ENCODE measurements at places on chromosomes 1 and 21. TPM values are rescaled to one million over a fixed set of nuclear protein-coding genes. Genes with fewer than 3 reads are reported as not detected.

DNA sequence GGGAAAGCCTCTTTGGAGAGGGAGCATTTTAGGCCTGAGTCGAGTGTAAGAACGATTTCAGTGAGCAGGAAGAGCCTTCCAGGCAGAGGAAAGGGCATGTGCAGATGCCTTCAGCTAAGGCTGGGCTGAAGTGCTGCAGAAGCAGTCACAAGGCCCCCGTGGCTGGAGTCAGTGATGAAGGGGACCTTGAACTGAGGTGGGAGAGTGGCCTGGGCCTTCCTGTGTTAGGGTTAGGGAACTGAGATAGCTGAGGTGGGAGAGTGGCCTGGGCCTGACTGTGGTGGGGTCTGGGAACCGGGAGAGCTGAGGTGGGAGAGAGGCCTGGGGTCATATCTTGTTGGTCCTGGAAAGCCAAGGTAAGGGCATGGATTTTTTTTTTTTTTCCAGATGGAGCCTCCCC, 50.9 kb upstream of the ETV3 start:
- H3K4me3 ChIP-seq: no peak overlapping the region
- no peaks in the 10 kb centered on the region for H3K4me1 ChIP-seq
- H3K27ac ChIP-seq: no peak overlapping the region
- no peaks in the 10 kb centered on the region for H3K27me3 ChIP-seq
- no peaks in the 10 kb centered on the region for H3K36me3 ChIP-seq

DNA sequence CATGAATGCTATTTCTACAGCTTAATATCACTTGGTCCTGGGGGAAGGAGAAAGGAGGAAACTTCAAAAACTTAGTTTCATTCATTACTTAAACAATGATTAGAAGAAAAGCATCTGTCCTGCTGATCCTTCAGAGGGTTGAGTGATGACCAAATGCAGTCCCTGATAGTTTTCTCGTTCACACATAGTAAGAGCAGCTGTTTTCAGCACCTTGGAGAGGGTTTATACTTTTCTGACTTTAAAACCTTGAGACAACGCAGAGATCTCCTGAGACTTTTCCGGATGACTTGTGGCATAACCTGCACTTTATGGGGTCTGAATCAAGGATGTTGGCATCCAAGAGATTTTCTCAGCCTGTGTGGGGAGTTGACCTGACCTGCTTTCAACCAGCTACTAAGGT, 94.0 kb upstream of the KCND3 start:
- no peaks in the 10 kb centered on the region for H3K36me3 ChIP-seq
- DNase-seq: no peak
- no peak overlapping the region for H3K27ac ChIP-seq
- H3K4me1 ChIP-seq: no peaks in the 10 kb centered on the region

- DNase-seq: no peak
- H3K27me3 ChIP-seq: no peaks in the 10 kb centered on the region
- H3K27ac ChIP-seq: peak overlapping the region; percentile 80
- H3K36me3 ChIP-seq: no peaks in the 10 kb centered on the region
These were observed 241.5 kb downstream of the LTN1 start for GRCh38 chr21:28751176-28751575.

- H3K4me1 ChIP-seq: peaks cover under 1% of the 10 kb centered on the region
- no peak overlapping the region for H3K4me3 ChIP-seq
- no peaks in the 10 kb centered on the region for H3K36me3 ChIP-seq
- no peak overlapping the region for H3K27ac ChIP-seq
These were observed 11.0 kb downstream of the TNN start for GRCh38 chr1:175078629-175079028.

The RHOU gene
- polyA plus RNA-seq: 58.7 TPM

GRCh38 chr1:32246888-32247273, at the start of gene FAM167B:
TSS of gene FAM167B (plus strand) at chr1:32247222. CDS start at chr1:32247422, 200 bp downstream.
- DNase-seq: peak; percentile 77
- H3K36me3 ChIP-seq: no peaks in the 10 kb centered on the region
- peak within 1 kb of the TSS; percentile 45 for H3K27ac ChIP-seq

DNA sequence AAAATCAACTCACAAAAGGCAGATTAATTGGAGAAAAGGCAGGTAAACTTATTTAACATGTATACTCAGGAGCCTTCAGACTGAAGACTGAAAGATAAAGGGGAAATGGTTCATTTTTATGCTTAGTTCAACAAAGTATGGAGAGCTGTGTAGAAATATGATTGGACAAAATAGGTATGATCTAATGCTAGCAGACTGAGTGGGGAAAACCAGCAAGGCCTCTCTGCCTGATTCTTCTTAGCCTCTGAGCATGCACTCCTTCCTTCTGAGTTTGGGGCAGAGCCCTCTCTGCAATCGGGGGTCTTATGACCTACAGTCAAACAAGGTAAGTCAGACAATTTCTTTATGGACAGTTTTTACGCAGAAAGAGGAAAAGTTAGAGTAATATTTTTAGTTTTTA, 38.8 kb upstream of the SUCO start:
- H3K4me1 ChIP-seq: peaks cover 6% of the 10 kb centered on the region
- no peak for DNase-seq
- H3K36me3 ChIP-seq: no peaks in the 10 kb centered on the region
- no peaks in the 10 kb centered on the region for H3K27me3 ChIP-seq
- no peak overlapping the region for H3K27ac ChIP-seq

GRCh38 chr1:154556422-154556821, 2.0 kb downstream of the UBE2Q1 start:
- peaks cover 53% of the 10 kb centered on the region for H3K4me1 ChIP-seq
- H3K27me3 ChIP-seq: no peaks in the 10 kb centered on the region
- H3K36me3 ChIP-seq: peaks cover 44% of the 10 kb centered on the region
- no peak overlapping the region for H3K4me3 ChIP-seq
- DNase-seq: no peak
- H3K27ac ChIP-seq: peak overlapping the region; percentile 94

GRCh38 chr1:77222496-77222895, 3.3 kb upstream of the PIGK start:
- no peak overlapping the region for H3K27ac ChIP-seq
- no peaks in the 10 kb centered on the region for H3K27me3 ChIP-seq
- DNase-seq: no peak

GRCh38 chr1:118841521-118841920, 146.6 kb downstream of the TBX15 start:
- H3K36me3 ChIP-seq: no peaks in the 10 kb centered on the region
- H3K4me3 ChIP-seq: no peak overlapping the region
- no peak overlapping the region for H3K27ac ChIP-seq
- H3K4me1 ChIP-seq: no peaks in the 10 kb centered on the region

DNA sequence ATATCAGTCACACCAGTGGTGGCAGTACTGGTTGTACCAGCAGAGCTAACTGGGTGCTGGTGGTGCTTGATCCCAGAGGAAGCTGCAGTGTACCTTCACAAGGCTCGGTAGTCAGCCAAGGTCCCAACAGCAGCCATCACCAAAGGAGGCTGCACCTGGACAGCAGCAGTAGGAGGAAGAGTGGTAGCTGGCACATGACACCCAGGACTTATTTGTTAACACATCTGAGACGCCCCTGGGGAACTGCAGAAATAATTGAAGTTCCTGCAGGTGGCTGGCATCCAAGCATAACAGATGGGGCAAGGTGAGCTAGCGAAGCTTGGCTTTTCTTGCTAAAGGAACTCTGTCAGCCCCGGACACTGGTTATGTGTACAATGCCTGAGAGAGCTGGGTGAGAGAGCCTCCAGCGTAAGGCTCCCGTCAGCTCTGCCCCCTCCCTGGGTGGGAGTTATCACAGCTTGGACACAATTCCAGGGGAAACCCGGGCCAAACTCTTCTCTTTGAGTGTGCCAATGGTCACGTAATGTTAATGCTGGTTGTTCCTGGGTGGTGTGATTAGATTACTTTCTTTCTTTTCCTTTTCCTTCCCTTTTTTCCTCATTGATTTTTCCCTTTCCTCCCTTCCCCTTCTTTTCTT, 29.1 kb upstream of the PARP1 start:
- H3K27me3 ChIP-seq: no peaks in the 10 kb centered on the region
- no peaks in the 10 kb centered on the region for H3K36me3 ChIP-seq
- no peak overlapping the region for H3K27ac ChIP-seq
- H3K4me3 ChIP-seq: no peak overlapping the region

DNA sequence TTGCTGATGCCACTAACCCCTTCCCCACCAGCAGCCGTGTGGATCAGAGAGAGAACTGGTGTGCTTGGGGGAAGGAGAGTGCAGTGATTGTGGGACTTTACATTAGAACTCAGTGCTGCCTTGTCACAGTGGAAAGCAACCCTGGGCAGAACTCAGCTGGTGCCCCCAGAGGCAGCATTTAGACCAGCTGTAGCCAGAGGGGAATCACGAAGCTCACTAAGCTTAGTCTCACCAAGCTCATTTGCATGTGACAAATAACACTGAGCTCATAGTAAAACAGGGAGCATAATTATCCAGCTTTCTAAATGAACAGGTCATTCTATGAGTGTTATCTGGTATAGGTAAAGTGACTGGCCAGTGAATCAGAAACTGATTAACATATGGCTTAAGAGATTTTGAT, 9.8 kb upstream of the SMAP2 start:
- no peak overlapping the region for H3K27ac ChIP-seq
- H3K4me3 ChIP-seq: no peak overlapping the region
- H3K27me3 ChIP-seq: no peaks in the 10 kb centered on the region
- DNase-seq: no peak
- H3K4me1 ChIP-seq: no peaks in the 10 kb centered on the region
- H3K36me3 ChIP-seq: no peaks in the 10 kb centered on the region

- DNase-seq: peak; percentile 46
- H3K27me3 ChIP-seq: no peaks in the 10 kb centered on the region
- H3K27ac ChIP-seq: peak overlapping the region; percentile 82
- H3K36me3 ChIP-seq: no peaks in the 10 kb centered on the region
- H3K4me1 ChIP-seq: peaks cover 82% of the 10 kb centered on the region
These were observed 5.0 kb downstream of the ADARB1 start for GRCh38 chr21:45079351-45079750.

The TDRD5 gene
- polyA plus RNA-seq: 0.69 TPM

- H3K27ac ChIP-seq: no peak overlapping the region
- no peaks in the 10 kb centered on the region for H3K27me3 ChIP-seq
- no peak overlapping the region for H3K4me3 ChIP-seq
- no peak for DNase-seq
- H3K4me1 ChIP-seq: no peaks in the 10 kb centered on the region
These were observed 510.0 kb downstream of the LTN1 start for GRCh38 chr21:28482657-28483056.

GRCh38 chr1:38077523-38078147, 31.0 kb upstream of the POU3F1 start:
- no peak overlapping the region for H3K27ac ChIP-seq
- no peak overlapping the region for H3K4me3 ChIP-seq
- H3K27me3 ChIP-seq: no peaks in the 10 kb centered on the region
- H3K4me1 ChIP-seq: no peaks in the 10 kb centered on the region
- no peak for DNase-seq

DNA sequence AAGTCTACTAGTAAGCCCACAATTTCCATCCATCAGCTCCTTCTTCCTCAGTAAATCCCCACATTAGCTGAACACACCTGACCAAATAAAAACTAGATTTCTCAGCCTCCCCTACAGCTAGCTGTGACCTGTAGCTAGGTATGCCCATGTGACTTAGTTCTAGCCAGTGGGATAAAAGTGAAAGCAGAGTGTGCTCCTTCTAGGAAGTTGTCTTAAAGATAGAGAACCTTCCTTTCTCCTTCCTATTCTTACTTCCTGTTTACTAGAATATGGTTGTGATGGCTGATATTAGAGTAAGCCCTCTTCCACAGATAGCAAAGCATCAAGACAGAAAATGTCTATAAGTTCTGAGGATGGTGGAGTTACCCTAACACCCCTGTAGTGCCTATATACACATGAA, 67.0 kb downstream of the PIK3R3 start:
- H3K4me3 ChIP-seq: no peak overlapping the region
- no peaks in the 10 kb centered on the region for H3K27me3 ChIP-seq
- DNase-seq: no peak
- H3K4me1 ChIP-seq: no peaks in the 10 kb centered on the region
- H3K27ac ChIP-seq: no peak overlapping the region
- peaks cover 5% of the 10 kb centered on the region for H3K36me3 ChIP-seq

DNA sequence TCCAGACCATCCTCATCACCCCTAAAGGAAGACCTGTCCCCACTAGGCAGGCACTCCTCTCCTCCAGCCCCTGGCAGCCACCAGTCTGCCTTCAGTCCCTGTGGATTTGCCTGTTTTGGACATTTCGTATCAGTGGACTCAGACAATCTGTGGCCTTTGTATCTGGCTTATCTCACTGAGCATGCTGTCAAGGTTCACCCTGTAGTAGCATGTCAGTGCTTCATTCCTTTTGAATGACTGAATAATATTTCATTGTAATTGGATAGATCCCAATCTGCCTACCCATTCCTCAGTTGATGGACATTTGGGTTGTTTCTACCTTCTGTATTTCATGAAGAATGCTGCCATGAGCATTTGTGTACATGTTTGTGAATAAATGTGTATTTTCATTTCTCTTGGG, 32.9 kb upstream of the RNF187 start:
- H3K4me1 ChIP-seq: peaks cover 22% of the 10 kb centered on the region
- no peaks in the 10 kb centered on the region for H3K36me3 ChIP-seq
- peak; percentile 15 for DNase-seq
- no peak overlapping the region for H3K4me3 ChIP-seq
- H3K27me3 ChIP-seq: peaks cover 38% of the 10 kb centered on the region

GRCh38 chr1:75996196-75996595, 64.0 kb upstream of the ASB17 start:
- H3K36me3 ChIP-seq: no peaks in the 10 kb centered on the region
- DNase-seq: no peak
- H3K4me1 ChIP-seq: no peaks in the 10 kb centered on the region
- H3K27ac ChIP-seq: no peak overlapping the region

DNA sequence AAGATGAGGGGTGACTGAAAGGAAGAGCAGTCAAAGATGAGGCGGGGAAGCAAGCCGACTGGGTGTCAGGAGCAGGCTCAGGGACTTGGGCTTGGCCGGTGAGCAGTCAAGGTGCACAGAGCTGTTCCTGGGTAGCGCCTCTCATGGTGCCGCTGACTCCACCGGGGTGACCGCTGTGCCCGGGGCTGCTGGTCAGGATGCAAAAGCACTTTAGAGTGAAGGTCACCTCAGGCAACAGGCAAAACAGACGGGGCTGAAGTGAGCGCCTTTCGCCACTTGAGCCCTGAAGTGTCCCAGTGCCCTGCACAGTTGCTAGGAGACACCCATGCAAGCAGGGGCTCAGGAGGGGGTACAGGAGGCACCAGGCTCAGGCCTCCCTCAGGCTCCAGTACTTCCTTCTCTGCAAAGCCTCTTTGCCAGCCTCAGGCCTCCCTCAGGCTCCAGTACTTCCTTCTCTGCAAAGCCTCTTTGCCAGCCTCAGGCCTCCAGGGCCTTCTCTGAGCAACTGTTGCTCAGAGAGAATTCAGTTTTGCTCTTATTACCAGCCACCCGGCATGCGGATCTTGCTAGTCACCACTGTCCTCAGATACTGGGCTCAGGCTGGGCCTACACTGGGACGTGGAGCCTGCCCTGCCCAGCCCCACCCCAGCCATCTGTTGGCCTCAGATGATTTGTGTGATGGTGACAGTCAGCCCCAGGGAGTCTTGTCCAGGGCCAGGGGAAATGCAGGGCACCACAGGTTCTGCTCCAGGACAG, 99.7 kb upstream of the IRF2BP2 start:
- peak; percentile 60 for DNase-seq
- H3K27ac ChIP-seq: no peak overlapping the region
- H3K36me3 ChIP-seq: no peaks in the 10 kb centered on the region

The PGBD5 gene
- polyA plus RNA-seq: 1.9 TPM

The FMO3 gene
- 0.92 TPM for polyA plus RNA-seq

DNA sequence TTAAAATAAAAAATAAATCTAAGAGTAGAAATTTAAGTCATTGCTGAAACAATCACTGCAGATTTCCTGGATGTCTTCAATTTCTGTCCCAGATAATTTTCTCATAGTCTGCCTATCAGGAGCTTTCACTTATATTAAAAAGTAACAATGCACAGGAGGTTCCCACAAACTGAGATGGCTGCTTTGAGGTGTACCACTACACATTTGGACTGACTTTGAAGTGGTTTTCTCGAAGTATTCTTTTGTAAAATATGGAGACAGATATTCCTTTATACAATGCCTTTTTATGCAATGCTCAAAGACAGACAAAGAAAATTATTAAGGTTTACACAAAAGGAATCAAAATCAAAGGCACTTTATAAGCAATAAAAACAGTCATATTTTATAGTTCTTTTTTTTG, 24.5 kb downstream of the TOR1AIP2 start:
- H3K4me3 ChIP-seq: no peak overlapping the region
- no peak for DNase-seq

The SPRR1B gene
- polyA plus RNA-seq: 0.19 TPM
